ENCODE measurements at places on chromosomes 13 and 19.

GRCh38 chr13:39133781-39134180 is 95.5 kb downstream of the NHLRC3 start:
- DNase-seq: no peak

GRCh38 chr19:39356647-39357046 is 14.4 kb downstream of the SAMD4B start:
- no peak for DNase-seq

- DNase-seq: no peak
Measured at GRCh38 chr19:4016903-4017638, 9.5 kb downstream of the PIAS4 start.

DNA sequence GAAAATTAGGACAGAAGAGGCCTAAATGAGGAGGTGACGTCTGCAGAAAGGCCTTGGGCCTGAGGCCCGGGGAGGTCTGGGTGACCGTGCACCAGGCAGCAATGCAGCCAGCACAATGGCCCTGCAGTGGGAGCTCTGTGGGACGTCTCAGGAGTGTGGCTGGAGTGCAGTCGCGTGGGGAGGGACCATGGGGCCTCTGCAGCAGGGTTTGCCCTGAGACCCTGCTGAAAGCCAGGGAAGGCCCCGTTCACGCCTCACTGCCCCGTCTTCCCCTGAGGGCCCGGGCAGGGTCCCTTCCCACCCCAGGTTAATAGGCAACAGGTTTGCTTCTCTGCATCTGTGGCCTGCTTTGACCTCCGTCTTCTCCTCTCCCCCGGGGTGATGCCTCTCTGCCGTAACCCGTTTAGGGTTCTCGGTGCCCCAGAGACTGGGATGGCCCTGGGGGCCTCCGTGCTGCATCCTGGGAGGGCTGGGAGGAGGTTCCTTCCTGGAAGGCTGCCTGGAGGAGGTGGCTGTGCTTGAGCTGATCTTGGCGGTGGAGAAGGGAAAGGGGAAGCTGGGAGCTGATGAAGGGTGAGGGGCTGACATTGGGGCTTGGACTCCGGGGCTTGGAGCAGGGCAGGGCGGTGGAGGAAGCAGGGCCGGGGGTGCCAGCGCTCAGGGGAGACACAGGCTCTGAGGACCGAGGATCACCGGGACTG is 9.7 kb downstream of the PALM start:
- DNase-seq: no peak

DNA sequence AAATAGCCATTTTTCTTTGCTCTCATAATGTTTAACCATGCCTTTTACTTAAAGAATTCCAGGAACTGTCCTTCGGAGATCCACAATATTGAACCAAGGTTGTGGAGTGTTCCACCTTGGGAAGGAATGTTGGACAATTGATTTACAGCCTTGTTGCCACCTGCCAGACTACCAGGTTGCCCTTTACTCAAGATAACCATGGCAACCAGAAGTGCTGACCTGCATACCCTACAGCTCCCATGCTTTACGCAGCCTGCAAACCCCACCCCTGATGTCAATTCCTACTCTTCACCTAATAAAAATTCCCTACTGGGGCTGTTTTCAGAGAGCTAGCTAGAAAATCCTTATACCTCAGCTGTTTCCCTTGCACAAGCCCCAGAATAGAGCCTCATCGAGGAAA is 151.0 kb upstream of the RXFP2 start:
- peak; percentile 78 for DNase-seq

- DNase-seq: peak; percentile 35
Measured at GRCh38 chr13:27712421-27712820, 79.9 kb upstream of the GSX1 start.

DNA sequence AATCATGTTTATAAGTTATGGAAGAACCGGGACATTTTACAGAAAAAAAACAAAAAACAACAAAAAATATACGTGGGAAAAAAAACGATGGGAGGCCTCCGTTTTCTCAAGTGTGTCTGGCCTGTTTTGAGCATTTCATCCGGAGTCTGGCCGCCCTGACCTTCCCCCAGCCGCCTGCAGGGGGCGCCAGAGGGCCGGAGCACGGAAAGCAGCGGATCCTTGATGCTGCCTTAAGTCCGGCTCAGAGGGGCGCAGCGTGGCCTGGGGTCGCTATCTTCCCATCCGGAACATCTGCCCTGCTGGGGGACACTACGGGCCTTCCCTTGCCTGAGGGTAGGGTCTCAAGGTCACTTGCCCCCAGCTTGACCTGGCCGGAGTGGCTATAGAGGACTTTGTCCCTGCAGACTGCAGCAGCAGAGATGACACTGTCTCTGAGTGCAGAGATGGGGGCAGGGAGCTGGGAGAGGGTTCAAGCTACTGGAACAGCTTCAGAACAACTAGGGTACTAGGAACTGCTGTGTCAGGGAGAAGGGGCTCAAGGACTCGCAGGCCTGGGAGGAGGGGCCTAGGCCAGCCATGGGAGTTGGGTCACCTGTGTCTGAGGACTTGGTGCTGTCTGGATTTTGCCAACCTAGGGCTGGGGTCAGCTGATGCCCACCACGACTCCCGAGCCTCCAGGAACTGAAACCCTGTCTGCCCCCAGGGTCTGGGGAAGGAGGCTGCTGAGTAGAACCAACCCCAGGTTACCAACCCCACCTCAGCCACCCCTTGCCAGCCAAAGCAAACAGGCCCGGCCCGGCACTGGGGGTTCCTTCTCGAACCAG is 1.8 kb upstream of the APOE start:
- DNase-seq: peak; percentile 79

GRCh38 chr13:47109028-47109427 is 212.2 kb upstream of the HTR2A start:
- no peak for DNase-seq

DNA sequence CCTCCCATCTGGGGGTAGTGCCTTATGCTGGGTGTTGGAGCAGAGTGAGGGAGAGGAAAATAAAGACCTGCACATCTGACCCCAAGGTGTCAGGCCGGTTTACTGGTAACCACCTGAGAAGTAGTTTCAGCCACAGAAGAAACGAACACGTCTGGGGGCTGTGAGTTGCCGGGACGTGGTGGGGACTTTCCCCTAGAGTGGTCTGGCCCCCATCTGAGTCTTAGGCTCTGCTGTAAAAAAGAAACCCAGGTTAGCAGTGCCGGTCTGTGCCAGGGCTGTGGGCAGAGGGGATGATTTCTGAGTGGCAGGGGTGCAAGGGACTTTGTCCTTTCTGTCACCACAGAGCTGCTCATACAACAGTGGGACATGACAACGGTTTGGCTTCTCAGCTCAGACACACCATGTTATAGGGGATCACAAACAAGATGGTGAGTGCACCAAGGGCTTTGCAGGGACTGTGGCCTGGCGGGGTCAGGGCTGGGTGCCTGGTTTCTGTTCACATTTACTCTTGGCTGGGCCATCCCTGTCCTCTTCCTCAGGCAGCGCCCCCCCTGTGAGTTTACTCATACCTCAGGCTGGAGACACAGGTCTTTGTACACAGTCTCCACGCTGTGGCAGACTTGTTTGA is 9.0 kb downstream of the GCDH start:
- DNase-seq: no peak

- no peak for DNase-seq
Measured at GRCh38 chr19:10137751-10138682, 18.3 kb upstream of the EIF3G start.

DNA sequence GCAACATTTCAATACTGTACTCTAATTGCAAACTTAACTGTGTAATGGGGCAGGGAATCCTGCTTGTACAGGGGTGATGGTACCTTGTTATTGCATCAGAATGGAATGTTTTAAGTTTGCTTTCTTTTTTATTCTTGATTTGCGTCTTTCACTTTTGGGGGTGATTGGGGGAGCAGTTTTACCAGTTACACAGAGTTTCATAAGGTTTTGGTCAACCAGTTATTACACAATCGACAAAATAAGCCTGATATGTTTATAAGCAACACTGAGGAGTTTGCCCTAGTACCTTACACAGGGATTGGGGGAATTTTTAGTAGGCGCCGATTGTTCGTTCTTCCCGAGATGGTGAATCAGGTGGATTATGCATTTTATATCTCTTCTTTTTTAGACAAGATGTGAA is 2.7 kb downstream of the KLF5 start:
- DNase-seq: no peak

- DNase-seq: peak; percentile 25
Measured at GRCh38 chr13:97165502-97166425, 56.4 kb upstream of the MBNL2 start.

- DNase-seq: no peak
Measured at GRCh38 chr13:78183732-78184131, 265.1 kb upstream of the EDNRB start.

DNA sequence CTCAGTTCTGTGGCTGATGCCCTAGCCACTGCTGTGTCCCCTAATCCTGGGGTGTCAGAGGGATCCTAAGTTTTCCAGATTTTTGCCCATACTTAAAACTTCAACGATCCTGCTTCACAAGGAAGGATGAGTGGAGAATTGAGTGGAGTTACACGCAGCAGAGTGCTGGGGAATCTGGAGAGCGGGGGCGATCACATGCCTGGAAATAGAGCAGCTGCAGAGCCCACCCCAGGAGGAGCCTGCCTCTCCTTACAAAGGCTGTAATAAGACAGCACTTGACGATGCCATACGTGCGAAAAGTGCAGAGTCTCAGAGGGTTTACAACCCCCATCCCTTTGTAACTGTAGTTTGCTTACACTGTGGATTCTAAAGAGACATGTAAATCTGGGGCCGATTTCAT is 40.6 kb downstream of the SUGP2 start:
- DNase-seq: no peak
